ENCODE measurements at places on chromosomes 7 and 10. TPM values are rescaled to one million over a fixed set of nuclear protein-coding genes. Genes with fewer than 3 reads are reported as not detected.
A peak's percentile ranks its signal among the peaks of the same experiment; 100 is the strongest.

CLRN3 gene
- not detected for total RNA-seq

ANKRD1 gene
- total RNA-seq: not detected

DNA sequence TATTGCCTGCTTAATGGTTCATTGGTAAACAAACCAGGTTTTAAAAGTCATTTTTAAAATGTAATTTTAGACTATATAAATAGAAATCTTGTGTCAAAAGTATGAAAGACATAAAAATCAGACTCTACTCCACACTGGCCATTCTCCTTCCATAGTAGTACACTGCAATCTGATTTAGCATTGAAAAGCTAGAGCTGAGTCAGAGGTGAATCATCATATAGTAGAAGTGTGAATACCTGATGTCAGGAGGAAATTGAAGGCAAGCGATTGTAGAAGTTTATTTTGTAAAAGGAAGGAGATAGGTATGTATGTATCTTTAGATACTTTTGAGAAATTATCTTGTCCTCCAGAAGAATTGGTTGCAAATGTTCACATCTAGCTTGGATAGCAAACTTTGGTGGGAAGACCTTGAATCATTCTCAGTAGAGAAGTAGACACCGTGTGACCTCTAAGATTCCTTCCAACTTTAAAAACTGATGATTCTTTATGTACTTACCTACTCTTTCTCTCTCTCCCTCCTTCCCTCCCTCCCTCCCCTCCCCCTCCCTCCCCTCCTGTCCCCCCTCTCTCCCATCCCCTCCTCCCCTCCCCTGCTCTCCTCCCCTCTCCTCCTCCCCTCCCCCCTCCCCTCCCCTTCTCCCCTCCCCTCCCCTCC, 88.1 kb downstream of the BTAF1 start:
- no peak for DNase-seq
- H3K4me3 ChIP-seq: no peak overlapping the region
- peaks cover 11% of the 10 kb centered on the region for H3K4me1 ChIP-seq

DNA sequence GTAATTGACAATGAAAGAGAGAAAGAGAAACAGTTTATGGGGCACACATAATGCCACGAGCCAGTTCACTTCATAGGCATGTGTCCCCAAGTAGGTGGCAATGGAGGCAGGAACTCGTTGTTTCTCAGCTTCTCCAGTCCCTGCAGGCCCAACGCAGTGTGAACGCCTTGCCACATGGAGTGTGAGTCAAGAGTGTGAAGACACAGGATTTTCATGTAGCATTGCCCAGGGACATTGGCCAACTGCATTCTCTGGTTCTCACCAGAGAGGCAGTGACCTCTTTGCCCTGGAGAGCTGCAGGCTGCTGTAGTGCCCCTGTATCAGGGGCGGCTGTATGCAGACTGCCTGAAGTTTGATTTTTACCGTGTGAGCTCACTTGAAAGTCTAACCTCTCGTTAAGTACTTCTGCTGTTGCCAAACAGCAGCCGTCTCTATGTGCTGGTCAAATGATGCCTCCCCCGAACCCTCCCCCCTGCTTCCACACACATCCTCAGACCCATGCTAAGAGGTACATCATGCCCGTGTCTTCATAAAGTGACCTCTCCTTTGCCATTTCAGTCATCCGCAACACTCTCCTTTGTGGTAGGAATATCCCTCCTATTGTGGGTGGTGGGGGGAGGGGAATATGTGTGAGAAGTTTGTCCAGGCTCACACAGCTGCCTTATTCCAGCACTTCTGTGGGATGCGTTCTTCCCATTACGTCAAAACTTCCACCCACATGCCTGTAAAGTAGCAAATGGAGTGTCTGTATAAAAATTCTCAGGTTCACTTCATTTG, 12.7 kb downstream of the LRRC18 start:
- DNase-seq: no peak
- no peaks in the 10 kb centered on the region for H3K27me3 ChIP-seq
- no peak overlapping the region for H3K4me3 ChIP-seq
- no peaks in the 10 kb centered on the region for H3K36me3 ChIP-seq
- no peak overlapping the region for H3K27ac ChIP-seq

- H3K27me3 ChIP-seq: no peaks in the 10 kb centered on the region
- H3K4me3 ChIP-seq: no peak overlapping the region
- no peak overlapping the region for H3K27ac ChIP-seq
- DNase-seq: no peak
- H3K36me3 ChIP-seq: no peaks in the 10 kb centered on the region
- no peaks in the 10 kb centered on the region for H3K4me1 ChIP-seq
Measured at GRCh38 chr10:131700506-131700905, 200.3 kb upstream of the PPP2R2D start.

NUPR2 gene
- 0.58 TPM for total RNA-seq

DNA sequence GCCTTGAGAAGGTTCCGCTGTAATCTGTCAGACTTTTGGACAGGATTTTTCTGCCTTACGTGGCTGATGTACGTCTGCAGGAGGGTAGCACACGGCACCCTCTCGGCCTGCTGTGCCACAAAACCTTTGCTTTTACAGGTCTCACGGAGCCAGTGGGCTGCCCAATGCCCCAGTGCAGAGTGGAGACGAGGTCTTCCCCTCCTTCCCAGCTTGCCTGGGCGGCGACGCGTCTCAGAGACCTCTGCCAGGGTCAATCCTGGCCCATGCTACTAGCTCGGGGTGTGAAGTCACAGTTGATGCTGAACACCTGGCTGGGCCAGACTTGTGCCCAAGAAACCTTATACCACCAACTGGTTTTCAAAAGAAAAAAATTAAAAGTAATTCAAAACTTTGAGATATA, 526.4 kb downstream of the DNAJB6 start:
- no peak for DNase-seq
- H3K27ac ChIP-seq: no peak overlapping the region
- H3K27me3 ChIP-seq: no peaks in the 10 kb centered on the region
- H3K36me3 ChIP-seq: no peaks in the 10 kb centered on the region

DNA sequence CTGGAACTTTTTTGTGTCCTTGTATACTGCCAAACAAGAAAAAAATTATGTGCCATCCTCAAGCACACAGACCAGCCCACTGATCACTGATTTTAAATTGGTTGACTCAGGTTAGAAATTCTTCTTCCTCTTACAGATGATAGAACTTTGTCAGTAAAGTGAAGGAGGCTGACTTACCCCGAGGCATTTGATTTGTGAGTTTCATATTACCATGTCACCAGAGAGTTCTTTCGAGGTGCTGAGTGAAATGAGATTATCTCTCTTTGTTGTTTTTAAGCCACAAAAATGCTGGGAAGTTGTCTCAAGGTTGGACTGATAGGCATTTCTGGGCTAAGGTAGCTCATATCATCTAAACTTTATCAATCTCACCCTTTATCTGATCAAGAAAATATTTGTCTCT, 78.8 kb upstream of the FAM180A start:
- no peaks in the 10 kb centered on the region for H3K4me1 ChIP-seq
- peaks cover 17% of the 10 kb centered on the region for H3K27me3 ChIP-seq
- H3K36me3 ChIP-seq: no peaks in the 10 kb centered on the region
- no peak overlapping the region for H3K4me3 ChIP-seq

SLC16A12 gene
- not detected for total RNA-seq

GRCh38 chr7:51312951-51313737, 3.5 kb downstream of the COBL start:
- no peak overlapping the region for H3K4me3 ChIP-seq
- H3K36me3 ChIP-seq: no peaks in the 10 kb centered on the region
- DNase-seq: no peak

- H3K4me3 ChIP-seq: no peak overlapping the region
- H3K36me3 ChIP-seq: no peaks in the 10 kb centered on the region
- peaks cover 18% of the 10 kb centered on the region for H3K4me1 ChIP-seq
- no peaks in the 10 kb centered on the region for H3K27me3 ChIP-seq
- DNase-seq: peak; percentile 21
- H3K27ac ChIP-seq: no peak overlapping the region
Measured at GRCh38 chr7:1058821-1059199, 14.5 kb downstream of the GPR146 start.

DNA sequence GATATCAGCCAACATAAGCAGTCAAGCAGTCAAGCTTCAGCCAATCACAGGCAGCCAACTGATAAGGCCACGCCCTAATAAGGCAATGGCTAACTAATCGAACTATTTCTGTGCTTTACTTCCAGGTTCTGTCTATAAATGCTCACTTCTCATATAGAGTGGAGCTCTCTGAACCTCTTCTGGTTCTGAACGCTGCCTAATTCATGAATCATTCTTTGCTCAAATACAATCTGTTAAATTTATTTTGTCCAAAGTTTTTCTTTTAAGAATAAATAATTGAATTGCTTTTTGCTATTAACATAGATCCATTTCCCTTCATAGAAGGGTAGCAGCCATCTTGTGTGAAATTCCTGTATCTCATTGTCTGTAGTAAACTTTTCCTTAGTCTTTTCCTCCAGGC, 97.9 kb upstream of the TMEM72 start:
- H3K27ac ChIP-seq: no peak overlapping the region
- no peaks in the 10 kb centered on the region for H3K27me3 ChIP-seq
- no peaks in the 10 kb centered on the region for H3K4me1 ChIP-seq
- H3K4me3 ChIP-seq: no peak overlapping the region
- H3K36me3 ChIP-seq: no peaks in the 10 kb centered on the region

- peaks cover 11% of the 10 kb centered on the region for H3K36me3 ChIP-seq
- no peak overlapping the region for H3K27ac ChIP-seq
- peak; percentile 70 for DNase-seq
- peaks cover 82% of the 10 kb centered on the region for H3K4me1 ChIP-seq
Measured at GRCh38 chr7:55546814-55547213, 25.5 kb downstream of the VOPP1 start.

CYP51A1 gene
- total RNA-seq: 29.9 TPM

SOSTDC1 gene
- not detected for total RNA-seq

RELN gene
- not detected for total RNA-seq

DNA sequence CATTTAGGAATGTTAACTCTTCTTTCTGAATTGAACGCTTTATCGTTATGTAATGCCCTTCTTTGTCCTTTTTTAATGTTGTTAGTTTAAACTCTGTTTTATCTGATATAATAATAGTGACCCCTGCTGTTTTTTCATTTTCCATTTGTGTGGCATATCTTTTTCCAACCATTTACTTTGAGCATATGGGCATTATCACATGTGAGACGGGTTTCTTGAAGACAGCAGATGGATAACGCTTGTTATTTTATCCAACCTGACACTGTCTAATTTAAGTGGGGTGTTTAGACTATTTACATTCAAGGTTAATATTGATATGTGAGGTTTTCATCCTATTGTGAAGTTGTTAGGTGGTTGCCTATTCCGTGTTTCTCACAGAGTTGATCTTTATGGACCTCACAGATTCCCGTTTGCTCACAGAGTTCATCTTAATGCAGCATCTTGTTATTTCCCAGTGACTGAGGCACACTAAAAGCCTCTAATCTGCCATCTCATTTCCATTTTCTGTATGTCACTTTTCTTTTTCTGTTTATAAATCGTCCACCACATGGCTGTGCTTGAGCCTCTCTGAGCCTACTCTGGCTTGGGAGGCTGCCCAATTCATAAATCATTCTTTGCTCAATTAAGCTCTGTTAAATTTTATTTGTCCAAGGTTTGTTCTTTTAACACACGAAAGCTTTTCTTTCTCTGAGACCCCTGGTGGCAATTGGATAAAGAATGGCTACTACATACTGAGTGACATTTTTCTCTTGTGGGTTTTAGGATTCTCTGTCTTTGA, 286.2 kb downstream of the HTR7 start:
- H3K4me1 ChIP-seq: no peaks in the 10 kb centered on the region
- no peak overlapping the region for H3K27ac ChIP-seq
- no peak overlapping the region for H3K4me3 ChIP-seq
- H3K27me3 ChIP-seq: no peaks in the 10 kb centered on the region

DNA sequence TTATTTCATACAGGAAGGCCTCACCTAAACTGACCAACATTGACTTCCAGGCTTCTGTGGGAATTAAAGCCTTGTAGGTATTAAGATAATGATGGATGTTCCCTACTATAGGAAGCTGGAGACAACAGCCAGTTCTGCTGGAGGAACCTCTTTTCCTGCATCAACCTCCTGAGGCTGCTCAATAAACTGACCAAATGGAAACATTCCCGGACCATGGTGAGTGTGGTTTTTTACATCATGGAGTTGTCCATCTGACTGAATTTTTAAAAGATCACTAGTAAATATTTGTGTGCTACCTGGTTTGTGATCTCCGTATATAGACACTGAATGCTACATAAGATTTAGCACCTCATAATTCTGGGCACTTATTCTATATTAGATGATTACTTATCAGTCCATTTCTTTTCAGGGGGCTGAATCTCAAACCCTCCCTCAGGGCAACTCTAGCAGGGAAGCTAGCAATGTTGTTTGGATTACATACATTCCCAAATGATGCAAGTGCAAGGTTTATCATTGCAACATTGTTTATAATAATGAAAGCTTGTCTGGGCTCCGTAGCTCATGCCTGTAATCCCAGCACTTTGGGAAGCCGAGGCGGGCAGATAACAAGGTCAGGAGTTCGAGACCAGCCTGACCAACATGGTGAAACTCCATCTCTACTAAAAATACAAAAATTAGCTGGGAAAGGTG, 21.5 kb upstream of the SMKR1 start:
- H3K27me3 ChIP-seq: no peaks in the 10 kb centered on the region
- H3K4me1 ChIP-seq: no peaks in the 10 kb centered on the region
- no peak overlapping the region for H3K27ac ChIP-seq
- peaks cover 37% of the 10 kb centered on the region for H3K36me3 ChIP-seq
- H3K4me3 ChIP-seq: no peak overlapping the region
- DNase-seq: no peak

UTF1 gene
- total RNA-seq: 0.21 TPM

DNA sequence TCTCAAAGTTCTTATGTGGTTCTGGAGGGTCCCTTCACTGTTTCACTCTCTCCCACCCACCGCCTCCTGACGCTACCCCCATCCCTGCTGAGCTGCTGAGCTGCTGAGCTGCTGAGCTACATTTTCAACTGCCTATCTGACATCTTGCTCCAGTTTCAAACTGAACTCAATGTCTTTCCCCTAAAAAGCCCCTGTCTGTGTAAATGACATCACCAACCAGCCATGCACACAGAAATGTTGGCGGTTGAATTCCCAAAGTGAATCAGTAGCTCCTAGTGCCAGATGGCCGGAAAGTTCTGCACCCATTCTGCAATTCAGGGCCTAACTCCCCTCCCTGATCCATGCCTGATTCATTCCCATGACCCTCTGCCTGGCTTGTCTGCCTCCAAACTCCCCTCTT, 71.2 kb downstream of the WNT2 start:
- H3K4me3 ChIP-seq: no peak overlapping the region
- no peak for DNase-seq

DNA sequence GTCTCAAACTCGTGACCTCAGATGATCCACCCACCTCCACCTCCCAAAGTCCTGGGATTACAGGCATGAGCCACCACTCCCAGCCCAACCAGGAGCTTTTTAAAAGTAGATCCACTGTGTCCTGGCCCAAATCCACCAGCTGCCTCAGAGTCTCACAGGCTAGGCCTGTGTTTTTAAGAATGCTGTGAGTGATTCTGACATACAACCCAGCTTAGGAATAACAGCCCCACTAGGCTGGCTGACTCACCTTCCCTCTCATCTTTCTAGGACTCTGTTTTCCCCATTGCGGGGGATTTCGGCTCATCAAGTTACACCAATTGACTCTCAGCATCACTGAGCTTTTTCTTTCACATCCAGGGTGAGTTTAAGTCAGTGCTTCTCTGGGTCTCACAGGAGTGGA, 207.6 kb downstream of the SKIDA1 start:
- no peak for DNase-seq
- no peak overlapping the region for H3K27ac ChIP-seq
- no peaks in the 10 kb centered on the region for H3K4me1 ChIP-seq
- no peaks in the 10 kb centered on the region for H3K36me3 ChIP-seq

Data from activated T-cell treated with anti-CD3 and anti-CD28 coated beads, Interleukin-2, amount 50 U/mL, for 72 hours (primary cell).